ENCODE measurements at places on chromosomes 2 and 18.
A peak's percentile ranks its signal among the peaks of the same experiment; 100 is the strongest.

- no peak for DNase-seq
Measured at GRCh38 chr18:45493830-45494229, 121.4 kb upstream of the SLC14A2 start.

- DNase-seq = peak; percentile 50
Measured at GRCh38 chr2:239444626-239445577, 44.1 kb upstream of the HDAC4 start.

GRCh38 chr2:11578081-11578948, 44.5 kb downstream of the GREB1 start:
- no peak for DNase-seq

DNA sequence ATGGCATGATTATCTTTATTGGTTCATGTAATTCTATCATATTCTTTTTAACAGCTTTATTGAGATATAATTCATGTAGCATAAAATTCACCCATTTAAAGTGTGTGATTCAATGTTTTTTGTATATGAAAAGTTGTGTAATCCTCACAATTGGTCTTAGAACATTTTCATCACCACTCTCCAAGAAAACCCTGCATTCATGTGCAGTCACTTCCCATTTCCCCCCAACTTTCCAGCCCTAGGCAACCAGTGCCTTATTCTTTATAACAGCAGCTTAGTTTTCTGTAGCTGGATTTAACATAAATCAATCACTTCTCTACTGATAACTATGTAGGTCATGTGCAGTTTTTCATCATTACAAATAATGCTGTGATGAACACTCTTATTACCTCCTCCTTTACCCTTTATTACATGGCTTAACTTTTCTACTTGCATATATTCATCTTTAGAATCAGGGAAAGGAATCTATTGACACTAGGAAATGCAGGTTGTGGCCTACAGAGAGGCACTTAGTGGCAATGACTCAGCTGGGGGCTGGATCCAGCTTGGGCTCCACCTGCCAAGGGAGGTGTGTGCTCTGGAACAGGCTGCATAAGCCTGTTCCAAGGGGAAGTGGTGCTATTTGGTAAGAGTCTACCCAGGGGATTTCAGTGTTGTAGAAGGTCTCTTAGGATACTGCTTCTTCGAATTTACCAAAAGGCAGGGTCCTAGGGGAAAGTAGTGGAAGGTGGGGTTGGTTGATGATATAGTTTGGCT, 89.1 kb downstream of the ETAA1 start:
- no peak for DNase-seq

GRCh38 chr2:154370873-154371272, 327.6 kb upstream of the KCNJ3 start:
- DNase-seq = no peak

- DNase-seq = no peak
Measured at GRCh38 chr2:7977981-7978380, 703.9 kb upstream of the ID2 start.

DNA sequence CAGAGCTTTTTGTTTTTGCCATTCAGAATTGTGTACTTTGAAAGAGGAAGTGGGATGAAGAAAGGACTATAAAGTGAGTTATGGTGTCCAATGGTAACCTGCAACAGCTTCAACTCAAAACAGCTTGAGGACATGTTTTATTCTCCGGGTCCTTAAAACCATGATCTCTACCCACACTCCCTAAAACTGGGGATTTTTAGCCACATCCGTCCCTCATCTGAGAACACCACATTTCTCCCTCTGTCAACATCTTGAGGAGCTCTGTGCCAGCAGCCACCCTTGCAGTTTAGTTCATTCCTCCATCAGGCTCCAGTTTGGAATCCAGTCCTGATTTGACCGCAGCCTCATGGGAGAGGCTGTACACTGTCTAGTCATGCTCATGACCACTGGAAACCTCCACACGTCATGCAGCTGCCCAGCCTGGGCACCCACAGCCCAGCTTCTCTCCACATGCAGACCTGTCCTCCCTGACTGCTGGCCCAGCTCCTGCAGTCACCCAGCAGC, 62.6 kb downstream of the C18orf63 start:
- DNase-seq = no peak

DNA sequence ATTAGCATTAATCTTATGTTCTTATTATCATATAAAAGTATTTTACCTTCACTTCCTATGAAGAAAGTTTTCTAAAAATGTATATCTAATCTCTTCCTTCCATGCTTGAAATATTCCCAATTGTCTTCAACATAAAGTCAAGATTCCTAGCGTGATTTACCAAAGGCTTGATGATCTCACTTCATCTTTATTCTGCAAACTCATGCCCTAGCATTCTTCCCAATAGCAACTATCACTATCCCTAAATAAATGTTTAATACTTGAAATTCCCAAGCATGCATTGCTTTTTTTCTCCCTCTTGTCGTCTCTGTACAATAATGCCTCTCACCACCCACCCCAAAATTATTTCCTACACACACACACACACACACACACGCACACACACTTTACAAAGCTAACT, 125.8 kb downstream of the VWC2L start:
- DNase-seq = no peak

DNA sequence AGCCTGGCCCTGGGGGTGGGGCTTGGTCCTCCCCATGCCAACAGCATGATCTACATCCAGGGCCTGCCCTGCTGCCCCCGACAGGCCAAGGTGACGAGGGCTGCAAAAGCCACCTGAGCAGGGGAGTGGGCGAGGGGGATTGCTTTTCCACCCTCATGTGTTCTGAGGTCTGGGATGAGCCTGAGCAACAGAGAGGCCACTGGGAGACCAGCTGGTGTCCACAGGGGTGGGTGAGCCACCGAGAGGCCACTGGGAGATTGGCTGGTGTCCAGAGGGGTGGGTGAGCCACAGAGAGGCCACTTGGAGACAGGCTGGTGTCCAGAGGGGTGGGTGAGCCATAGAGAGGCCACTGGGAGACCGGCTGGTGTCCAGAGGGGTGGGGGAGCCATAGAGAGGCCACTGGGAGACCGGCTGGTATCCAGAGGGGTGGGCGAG, 147.4 kb upstream of the GPC1 start:
- no peak for DNase-seq

- DNase-seq = no peak
Measured at GRCh38 chr18:74856928-74857327, 259.3 kb downstream of the ZNF407 start.

DNA sequence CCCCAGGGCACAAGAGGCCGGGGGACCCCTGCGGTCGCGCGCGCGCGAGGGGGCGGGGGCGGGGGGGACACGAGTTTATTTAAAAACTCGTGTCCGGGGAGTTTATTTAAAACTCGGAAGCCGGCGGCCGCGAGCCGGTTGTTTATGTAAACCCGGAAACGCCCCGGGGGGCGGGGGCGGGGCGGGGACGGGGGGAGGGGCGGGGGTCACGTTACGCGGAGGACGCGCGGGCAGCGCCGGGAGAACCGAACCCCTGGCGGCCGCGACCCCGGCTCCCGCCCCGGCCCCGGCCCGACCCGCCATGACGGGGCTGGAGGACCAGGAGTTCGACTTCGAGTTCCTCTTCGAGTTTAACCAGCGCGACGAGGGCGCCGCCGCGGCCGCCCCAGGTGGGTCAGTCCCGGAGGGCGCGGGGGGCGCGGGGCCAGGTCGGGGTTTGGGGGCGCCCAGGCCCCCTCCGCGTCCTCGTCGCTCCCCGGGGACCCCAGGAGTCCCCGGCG, 4.4 kb downstream of the NFATC1 start:
- peak; percentile 21 for DNase-seq

DNA sequence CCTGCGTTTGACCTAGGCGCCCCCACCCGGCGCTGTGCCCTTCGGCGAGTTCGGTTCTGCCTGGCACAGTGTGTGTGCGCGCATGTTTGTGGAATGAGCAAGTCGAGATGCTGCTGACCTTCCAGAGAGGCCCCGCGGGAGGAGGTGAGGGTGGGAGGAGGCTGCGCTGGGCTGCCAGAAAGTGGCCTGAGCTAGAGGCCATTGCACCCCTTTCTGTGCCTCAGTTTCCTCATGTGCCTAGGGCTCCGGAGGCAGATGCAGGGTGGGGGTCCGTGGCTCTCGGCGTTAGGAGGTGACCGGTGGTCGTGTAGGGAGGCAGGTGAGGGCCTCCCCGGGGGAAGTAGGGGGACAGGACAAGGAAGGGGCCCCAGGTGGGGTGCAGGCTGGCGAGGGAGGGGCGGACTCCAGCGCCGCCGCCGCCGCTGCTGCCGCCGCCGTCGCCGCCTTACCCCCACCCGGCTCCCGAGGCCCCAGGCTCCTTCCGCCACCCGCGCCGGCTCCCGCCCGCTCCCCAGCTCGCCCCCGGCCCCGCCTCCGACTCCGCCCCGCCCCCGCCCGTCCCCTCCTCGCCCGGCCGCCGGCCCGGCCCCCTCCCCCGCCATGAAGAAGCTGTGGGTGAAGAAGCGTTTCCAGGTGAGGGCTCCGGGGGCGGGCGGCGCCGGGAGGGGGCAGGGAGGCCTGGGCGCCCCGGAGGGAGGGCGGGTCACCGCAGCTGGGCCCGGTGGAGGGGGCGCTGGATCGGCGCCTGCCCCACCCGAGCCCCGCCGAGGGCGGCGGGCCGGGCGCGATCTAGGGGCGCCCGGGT, 7.0 kb downstream of the SPEG start:
- peak; percentile 30 for DNase-seq

DNA sequence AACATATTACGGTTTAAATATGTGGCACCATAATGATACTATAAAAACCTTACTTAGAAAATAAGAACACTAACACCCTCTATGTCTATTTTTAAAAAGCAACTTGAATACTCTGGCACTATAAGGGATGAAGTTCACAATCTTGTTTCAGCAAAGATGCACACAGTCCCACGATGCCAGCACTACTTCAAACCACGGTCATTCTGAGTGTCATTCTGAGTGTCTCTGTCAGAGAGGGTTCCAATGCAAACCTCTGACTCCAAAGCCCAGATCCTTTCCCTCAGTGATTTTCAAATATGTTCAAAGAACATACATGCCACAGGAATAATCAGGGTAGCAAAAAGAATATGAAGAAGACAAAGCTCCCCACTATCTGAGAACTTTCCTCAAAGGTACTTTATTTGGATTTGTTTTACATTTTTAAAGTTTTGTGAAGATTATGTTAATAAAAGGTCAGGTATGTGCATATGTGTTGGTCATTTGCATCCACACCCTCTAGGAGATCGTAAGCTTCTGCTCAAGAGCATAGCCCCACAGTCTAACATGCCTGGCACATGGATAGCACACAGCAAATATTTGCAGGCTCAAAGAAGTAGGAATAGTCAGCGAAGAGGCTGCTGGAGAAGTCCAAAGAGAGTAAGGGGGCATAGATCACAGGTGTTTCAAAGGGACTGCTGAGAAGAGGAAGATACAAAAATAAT, 127.6 kb downstream of the DYM start:
- DNase-seq = no peak

DNA sequence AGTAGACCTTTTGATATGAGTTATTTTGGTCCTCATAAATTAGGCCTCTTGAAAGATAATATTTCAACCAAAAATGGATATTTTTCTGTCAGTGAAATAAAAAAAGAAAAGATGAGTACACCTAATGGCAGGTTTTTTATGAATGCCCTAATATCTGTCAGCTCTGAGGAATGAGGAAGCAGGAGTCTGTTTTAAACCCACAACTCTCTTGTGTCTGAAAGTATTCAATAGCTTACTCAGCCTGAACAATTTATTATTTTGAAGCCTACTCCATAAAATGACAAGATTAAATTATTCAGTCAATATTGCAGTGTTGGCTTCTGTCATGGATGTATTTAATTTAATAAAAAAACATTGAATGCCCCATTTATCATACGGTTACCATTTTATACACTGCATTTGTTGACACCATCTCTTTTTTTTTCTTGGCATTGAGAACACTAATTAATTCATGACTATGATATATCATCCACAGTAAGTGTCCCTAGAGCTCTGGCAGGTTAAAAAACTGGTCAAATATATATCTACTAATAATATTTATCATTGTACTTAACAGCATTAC, 548.2 kb downstream of the CBLN2 start:
- no peak for DNase-seq

GRCh38 chr2:70960833-70961647, 17.4 kb upstream of the ANKRD53 start:
- no peak for DNase-seq
